ENCODE measurements at places on chromosomes 16 and 17. TPM values are rescaled to one million over a fixed set of nuclear protein-coding genes. Genes with fewer than 3 reads are reported as not detected.

Gene SRRM2
- 66.8 TPM for total RNA-seq

Gene SPNS3
- not detected for total RNA-seq

Gene HAS3
- 0.23 TPM for total RNA-seq

Gene SOX15
- total RNA-seq: 2.0 TPM

Gene FNDC8
- not detected for total RNA-seq

Gene CFAP97D1
- under 0.01 TPM for total RNA-seq

Gene ADAMTS18
- total RNA-seq: not detected
